ENCODE measurements at places on chromosomes 4 and X.

GRCh38 chrX:114717921-114718320 is 134.0 kb downstream of the HTR2C start:
- DNase-seq = no peak

DNA sequence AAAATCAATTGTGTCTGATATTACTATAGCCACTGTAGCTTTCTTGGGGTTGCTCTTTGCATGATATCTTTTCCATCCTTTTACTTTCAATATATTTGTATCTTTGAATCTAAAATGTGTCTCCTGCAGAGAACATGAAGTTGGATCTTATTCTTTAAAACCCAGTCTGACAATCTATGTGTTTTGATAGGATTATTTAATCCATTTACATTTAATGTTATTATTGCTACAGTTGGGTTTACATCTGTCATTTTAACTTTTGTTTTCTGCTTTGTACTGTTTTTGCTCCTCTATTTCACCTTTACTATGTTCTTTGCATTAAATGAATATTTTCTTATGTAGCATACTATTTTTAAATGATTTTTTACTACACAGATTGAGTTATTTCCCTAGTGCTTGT is 230.9 kb downstream of the ANTXR2 start:
- DNase-seq = no peak

GRCh38 chr4:85968945-85969819 is 390.7 kb downstream of the MAPK10 start:
- peak; percentile 33 for DNase-seq

DNA sequence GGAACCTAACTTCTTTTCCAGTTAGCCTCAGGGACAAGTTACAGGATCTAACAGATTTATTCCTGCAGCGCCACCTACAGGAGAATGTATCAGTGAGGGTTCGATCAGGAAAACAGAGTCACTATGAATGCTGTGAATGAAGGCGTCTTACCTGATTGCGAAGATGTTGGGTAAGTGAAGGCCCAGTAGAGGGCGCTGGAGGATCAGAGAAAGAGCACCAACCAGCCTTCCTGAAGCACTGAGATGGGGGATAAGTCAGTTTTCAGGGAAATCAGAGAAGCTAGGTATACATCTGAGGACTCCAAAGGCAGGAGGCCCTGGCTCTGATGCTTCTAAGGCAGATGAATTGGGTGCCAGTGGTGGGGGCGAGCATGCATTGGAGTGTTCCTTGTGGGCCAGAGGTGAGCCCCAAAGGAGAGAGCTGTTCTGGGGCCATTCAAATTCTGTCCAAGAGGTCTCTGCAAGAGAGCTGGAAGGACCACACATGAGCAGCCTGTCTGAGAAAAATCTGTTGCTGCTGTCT is 169.9 kb upstream of the AADAT start:
- peak; percentile 92 for DNase-seq

GRCh38 chrX:149962859-149963757 is 24.8 kb upstream of the EOLA2 start:
- peak; percentile 23 for DNase-seq

- peak; percentile 23 for DNase-seq
Measured at GRCh38 chrX:128975745-128976144, 547.5 kb downstream of the SMARCA1 start.

DNA sequence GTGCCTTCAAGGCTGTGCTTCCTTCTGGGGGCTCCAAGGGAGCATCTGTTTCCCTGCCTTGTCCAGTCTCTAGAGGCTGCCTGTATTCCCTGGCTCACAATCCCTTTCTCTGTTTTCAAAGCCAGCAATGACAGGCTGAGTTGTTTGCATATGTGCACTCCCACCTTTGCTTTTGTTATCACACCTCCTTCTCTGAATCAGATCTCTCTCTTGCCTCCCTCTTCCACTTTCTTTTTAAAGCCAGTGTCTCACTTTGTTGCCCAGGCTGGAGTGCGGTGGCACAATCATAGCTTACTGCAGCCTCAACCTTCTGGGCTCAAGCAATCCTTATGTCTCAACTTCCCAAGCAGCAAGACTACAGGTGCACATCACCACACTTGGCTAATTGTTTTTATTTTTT is 37.1 kb upstream of the LEF1 start:
- DNase-seq = no peak

DNA sequence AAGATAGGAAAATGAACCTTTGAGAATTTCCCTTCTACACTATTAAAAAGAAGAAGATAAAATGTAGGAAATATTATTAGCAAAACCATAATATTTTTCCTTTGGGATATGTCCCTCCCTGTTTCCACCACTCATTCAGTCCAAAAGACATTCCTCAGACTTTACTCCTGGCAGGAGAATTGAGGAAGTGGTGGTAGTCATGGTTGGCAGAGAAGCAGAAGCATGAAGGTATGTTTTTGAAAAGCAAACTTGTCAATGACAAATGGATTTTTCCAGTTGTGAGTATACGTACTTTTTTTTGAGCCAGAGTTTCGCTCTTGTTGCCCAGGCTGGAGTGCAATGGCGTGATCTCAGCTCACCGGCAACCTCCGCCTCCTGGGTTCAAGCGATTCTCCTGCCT is 13.7 kb downstream of the STAG2 start:
- DNase-seq = no peak
